ENCODE measurements at places on chromosomes 4 and X. TPM values are rescaled to one million over a fixed set of nuclear protein-coding genes. Genes with fewer than 3 reads are reported as not detected.

ASB5 gene
- 2.2 TPM for total RNA-seq

NXF2 gene
- not detected for total RNA-seq

F8A1 gene
- total RNA-seq: 4.8 TPM

MMRN1 gene
- 1.4 TPM for total RNA-seq

SNCA gene
- 33.8 TPM for total RNA-seq

FRG2 gene
- not detected for total RNA-seq

RAI2 gene
- 2.0 TPM for total RNA-seq

HSFX3 gene
- total RNA-seq: not detected

IL3RA gene
- not detected for total RNA-seq

MTM1 gene
- total RNA-seq: 9.4 TPM

CXCR3 gene
- not detected for total RNA-seq
